ENCODE measurements at places on chromosomes 7 and 10.

- no peaks in the 10 kb centered on the region for H3K36me3 ChIP-seq
- H3K27ac ChIP-seq, result no peak overlapping the region
- peaks cover 8% of the 10 kb centered on the region for H3K4me1 ChIP-seq
- no peaks in the 10 kb centered on the region for H3K27me3 ChIP-seq
- no peak overlapping the region for H3K4me3 ChIP-seq
Observed at GRCh38 chr7:31695859-31696614, 9.0 kb downstream of the PPP1R17 start.

GRCh38 chr7:70596598-70596913 lies 535.4 kb upstream of the GALNT17 start:
- H3K36me3 ChIP-seq, result 0 out of 2 replicates have a peak, but pooled peaks cover 3% of the 10 kb centered on the region
- H3K27ac ChIP-seq, result no peak overlapping the region
- H3K4me3 ChIP-seq, result peak overlapping the region; percentile 80
- peaks cover 67% of the 10 kb centered on the region for H3K27me3 ChIP-seq

DNA sequence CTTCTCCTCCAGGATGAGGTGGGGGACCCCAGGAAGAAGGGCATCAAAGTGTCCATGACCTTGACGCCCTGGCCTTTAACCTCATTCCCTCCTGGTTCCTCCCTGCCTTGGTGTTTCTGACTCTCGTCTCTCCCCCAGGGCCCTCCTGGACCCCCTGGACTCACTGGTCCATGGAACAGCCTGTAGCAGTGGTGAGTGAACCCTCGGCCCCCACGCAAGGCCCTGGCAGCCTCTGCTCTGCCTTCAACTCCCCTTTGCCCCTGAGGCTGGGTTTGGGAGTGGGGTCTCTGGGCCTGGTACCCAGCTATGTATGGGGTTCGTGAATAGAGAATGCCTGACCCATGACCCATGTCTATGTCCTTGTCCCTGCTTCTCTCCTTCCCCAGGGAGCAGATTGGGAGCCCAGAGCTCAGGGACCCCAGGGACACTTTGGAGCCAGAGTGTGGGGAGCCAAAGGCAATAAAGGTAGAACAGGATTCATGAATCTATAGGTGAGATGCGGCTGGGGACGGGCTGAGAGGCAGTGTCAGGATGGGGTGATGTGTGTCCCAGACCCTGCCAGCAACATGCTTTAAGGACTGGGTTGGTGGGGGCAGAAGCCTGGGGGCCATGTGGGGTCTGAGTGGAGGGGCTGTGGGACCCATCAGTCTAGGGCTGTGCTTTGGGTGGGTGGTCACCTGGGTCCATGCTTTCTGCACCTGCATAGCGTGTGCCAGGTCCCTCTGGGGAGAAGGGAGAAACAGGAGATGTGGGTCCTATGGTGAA lies 18.4 kb upstream of the VOPP1 start:
- no peaks in the 10 kb centered on the region for H3K27me3 ChIP-seq
- DNase-seq, result no peak
- no peaks in the 10 kb centered on the region for H3K36me3 ChIP-seq
- no peak overlapping the region for H3K27ac ChIP-seq
- H3K4me1 ChIP-seq, result peaks cover 2% of the 10 kb centered on the region

DNA sequence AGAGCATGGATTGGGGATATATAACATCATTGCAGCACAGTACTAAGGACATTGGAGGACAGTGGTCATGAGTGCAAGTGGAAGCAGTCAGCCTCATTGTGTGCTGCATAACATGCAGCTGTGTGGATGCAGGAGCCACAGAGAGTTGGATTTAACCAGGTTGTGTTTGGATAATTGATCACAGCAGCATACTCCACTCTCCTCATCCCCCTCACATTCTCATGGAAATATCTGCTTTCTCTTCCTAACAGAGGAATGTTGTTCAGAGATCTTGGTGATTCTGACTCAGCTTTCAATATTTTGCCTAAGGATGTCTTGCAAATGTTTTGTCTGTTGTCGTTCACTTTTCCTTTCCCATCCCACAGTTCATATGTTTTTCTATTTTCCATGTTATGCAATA lies 31.8 kb upstream of the LSM8 start:
- H3K27me3 ChIP-seq, result no peaks in the 10 kb centered on the region
- peaks cover 19% of the 10 kb centered on the region for H3K4me1 ChIP-seq
- H3K27ac ChIP-seq, result peak overlapping the region; percentile 29
- peak; percentile 44 for DNase-seq
